ENCODE measurements at places on chromosomes 1 and 21.

DNA sequence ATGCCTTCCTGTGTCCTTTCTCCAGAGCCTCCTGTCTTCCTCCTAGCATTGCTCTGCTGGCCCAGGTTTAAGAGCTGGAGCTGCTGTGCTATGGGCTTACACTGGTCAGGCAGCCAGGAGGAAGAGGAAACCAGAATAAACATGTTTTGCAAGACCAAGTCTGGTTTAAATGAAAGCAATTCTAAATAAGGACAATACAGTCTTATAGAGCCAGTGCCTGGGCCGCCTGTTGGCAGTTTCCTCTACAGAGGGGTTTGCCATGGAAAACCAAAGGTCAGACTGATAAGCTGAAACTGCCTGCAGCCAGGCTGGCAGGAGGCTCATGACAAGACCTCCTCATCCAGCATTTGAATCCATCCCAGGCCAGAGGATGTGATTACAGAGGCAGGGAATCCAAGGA lies 92.9 kb upstream of the FGGY start:
- no peak for DNase-seq

DNA sequence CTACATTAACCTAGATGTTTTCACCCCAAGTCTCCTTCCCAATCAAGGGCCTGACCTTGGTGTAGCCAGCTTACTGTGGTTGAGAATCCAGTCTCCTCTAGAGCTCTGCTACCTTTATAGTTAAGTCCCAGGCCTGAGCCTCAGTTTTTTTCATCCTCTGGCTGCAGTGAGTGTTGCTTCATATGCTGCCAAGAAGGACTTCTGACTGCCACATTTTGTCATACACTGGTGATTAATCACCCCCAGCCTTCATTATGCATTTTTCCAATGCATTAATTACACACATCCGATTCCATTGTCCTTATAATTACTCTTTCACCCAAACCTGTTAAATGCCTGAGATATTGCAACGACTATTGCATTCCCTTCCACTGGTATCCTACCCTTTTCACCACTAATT lies 66.3 kb upstream of the FGGY start:
- DNase-seq = no peak

DNA sequence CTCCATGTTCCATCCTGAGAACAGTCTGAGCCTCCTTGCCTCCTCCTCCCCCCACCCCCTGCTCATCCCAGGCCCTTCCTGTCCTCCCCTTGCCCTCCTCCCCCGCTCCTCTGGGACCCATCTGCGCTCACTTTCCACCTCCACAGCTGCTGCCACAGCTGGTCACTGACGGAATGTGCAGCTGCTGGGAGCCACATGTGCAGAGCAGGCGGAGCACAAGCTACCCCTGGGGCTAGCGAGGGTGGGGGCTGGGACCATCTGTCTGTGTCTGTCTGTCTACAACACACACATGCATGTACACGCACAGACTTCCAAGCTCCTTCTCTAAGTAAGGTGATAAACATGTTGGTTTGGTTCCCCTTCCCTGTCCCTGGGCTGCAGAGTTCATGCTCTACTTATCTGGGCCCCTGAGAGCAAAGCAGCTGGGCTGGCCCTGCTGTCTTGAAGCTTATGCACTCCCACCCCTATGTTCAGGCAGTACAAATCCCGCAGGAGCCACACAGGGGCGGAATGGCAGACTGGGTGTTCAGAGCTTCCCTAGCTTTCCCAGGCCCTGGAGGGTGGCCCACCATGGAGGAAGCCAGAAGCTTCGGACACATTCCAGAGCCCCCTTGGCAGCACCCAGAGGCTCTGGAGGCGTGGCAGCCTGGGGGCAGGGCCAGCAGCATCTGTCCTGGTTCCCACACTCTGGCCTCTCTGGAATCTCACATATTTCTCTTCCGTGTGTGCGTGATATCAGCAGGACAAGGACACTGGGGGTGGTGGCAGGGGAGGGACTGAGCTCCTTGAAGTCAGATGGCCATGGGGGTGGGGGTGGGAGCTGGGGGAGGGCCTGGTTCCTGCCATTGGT lies 7.0 kb upstream of the HEYL start:
- no peak for DNase-seq

DNA sequence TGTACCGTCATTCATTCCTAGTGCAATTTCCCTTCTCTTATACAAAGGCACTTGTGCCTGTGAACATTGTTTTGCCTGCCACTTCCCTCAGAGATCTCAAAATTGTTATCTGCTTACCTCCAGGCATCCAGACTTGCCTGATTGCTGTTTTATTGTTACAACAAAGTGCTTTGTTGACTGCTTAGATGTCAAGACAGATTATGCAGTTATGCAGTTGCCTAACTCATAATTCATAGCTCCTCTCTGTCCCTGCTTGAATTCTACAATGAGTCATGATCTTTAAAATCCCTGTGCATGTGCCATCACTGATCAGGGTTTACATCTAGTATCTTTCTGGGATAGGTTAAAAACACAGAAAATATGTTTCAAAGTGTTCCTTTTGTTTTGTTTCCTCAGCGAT lies 24.5 kb downstream of the CXADR start:
- no peak for DNase-seq

GRCh38 chr1:201019321-201019977 lies 4.1 kb downstream of the KIF21B start:
- peak; percentile 85 for DNase-seq
